CD8-positive, alpha-beta memory T cell (primary cell): ENCODE measurements at places on chromosomes 7 and 10.

- no peak for DNase-seq
These were observed 2.3 kb downstream of the ERLIN1 start for GRCh38 chr10:100183481-100183880.

DNA sequence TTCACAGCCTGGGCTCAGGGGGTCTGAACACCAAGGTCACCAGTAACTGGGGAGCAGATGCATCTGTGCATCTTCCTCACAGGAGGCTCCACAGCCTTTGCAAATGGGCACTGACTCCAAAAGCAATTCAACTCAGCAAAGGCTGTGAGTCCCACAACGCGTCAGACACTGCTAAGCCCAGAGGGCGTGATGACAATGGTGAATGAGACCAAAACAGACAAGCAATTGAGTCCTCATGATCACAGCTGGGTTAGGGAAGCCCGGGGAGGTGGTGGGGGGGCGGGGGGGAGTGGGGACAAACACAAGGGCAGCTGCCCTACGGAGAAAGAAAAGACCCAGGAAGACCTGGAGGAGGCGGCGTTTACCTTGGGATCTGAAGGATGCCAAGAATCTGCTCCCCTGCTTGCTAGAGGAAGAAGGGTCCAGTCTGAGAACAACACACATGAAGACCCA lies 61.6 kb upstream of the RNF32 start:
- DNase-seq: no peak

DNA sequence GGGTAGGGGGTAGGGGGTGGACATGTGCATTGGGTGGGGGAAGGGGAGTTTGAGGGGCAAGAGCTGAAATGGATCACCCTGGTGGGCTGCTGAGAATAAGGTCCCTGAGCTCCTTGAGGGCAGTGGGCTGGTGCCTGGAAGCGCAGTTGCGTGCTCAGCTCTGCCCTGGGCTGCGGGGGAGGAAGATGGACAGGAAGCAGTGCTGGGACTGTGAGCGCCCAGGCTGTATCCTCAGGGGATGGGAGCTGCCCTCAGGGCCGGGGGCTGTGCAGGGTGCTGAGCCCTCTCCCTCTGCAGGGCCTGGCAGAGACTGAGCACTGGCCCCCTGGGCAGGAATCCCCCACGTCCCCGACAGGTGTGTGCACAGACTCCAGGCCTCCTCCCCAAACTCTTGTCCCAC lies 24.4 kb upstream of the ZNF467 start:
- DNase-seq: no peak

DNA sequence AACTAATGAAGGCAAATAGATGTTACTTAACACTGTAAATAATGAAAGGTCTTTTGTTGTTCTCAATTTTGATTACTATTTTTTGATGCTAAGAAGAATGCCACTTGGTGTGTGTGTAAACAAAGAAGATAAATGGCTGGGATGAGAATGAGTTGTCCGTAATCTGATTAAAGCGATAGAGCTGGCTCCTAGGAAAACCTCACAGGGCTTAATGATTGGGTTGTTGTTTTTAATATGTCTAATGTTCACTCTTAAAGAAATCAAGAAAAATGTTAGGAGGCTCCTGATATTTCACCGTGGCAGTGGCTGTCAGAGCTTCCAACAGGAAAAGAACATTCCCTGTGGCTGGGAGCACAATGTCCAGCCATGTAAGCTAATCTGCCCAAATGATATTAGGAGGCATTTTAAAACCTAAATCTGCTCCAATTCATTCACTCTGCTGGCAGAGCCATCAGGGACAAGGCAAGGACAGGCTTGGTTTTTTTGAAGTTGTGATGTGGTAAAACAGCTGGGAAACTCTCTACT lies 243.9 kb downstream of the SNX10 start:
- no peak for DNase-seq

DNA sequence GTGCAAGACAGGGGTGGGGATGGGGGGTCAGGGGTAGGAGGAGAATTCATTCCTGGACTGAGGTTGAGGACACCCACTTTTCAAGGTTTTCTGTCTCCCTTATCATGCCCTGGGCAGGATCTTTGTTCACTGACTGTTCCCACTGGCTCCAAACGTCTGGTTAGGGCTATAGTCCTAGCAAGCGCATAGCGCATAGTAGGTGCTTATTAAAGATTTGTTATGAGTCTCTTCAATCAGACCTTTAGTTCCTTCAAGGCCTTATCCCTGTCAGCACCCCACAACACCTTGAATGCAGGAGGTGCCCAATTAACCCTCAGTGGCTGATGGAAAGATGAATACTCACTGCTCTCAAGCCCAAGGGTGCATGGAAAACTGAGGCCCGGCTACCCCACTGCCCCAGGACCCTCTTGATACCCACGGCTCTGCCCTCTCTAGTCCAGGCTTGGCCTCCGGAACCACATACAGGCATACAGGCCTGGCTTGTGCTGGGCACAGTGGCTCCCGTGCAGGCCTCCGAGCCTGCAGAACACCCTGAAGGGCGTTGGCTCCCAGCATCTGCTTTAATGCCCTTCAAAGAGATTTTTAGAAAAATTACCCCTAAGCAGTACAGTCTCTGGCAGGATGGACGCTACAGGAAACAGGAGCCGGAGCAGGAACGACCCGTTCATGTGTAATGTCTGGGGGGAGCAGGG lies 177.7 kb downstream of the SH3PXD2A start:
- no peak for DNase-seq

DNA sequence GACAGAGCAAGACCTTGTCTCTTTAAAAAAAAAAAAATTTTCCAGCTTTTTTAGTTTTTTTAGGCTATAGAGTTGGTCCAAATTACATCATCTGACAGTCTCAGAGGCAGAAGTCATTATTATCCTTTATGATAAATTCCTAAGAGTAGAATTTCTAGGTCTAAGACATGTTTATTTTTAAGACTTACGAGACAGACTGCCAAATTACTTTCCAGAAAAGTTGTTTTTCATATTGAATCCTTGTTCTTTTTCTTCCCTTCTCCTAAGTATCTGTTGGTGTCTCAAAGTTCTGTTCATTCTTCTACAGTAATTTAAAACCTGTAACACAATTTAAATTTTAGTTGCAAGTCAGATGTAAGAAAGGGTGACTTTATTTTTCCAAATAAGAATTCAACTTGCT lies 421.4 kb downstream of the GALNT17 start:
- DNase-seq: no peak

GRCh38 chr10:53153831-53154230 lies 381.2 kb upstream of the MBL2 start:
- DNase-seq: no peak

DNA sequence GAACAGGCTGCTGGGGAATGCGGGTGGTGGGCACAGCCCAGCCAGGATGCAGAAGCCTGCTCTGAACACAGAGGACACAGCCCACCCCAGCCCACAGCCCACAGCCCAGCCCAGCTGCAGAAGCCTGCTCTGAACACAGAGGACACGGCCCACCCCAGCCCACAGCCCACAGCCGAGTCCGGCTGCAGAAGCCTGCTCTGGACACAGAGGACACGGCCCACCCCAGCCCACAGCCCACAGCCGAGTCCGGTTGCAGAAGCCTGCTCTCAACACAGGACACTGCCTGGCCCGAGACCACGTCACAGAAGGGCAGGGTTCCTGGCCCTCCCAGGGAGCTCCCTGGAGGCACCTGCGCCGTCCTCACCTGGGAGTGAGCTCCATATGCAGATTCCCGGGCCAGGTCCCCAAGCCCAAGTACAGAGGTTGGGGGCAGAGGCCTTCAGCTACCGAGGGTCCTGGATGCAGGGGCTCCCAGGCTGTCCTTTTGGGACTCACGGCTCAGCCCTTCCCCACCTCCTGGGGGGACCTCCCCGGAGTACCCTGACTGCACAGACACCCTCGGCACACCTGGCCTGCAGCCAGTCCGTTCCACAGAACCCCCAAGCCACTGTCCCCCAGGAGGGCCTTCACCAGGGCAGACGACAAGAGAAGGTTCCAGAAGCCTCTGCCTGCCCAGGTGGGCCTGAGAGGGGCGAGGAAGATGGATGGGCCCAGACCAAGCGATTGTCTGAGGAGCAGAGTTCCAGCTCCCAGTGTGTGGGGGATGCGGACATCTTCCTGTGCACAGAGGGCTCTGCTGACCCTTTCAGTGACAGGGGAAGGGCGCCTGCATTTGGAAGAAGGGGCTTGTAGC lies 23.7 kb upstream of the FOXL3 start:
- DNase-seq: no peak

DNA sequence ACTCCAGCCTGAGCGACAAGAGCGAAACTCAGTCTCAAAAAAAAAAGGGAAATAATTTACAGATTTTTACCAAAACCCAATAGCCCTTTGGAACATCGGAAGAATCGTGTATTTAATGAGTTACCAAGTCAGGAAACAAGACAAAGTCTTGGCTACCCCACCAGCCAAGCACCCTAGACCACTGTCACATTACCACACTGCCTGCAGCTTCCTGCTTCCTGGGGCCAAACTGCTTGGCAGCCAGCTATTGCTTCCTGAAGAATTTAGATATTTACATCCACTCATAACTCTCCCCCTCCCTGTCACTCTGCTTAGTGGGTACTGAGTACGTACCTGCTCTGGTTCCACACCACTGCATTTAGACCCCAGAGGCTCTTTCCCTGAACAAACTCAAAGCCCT lies 14.1 kb upstream of the TNPO3 start:
- no peak for DNase-seq

- no peak for DNase-seq
These were observed 350 bp upstream of the ZNF37A start for GRCh38 chr10:38093816-38094157.

DNA sequence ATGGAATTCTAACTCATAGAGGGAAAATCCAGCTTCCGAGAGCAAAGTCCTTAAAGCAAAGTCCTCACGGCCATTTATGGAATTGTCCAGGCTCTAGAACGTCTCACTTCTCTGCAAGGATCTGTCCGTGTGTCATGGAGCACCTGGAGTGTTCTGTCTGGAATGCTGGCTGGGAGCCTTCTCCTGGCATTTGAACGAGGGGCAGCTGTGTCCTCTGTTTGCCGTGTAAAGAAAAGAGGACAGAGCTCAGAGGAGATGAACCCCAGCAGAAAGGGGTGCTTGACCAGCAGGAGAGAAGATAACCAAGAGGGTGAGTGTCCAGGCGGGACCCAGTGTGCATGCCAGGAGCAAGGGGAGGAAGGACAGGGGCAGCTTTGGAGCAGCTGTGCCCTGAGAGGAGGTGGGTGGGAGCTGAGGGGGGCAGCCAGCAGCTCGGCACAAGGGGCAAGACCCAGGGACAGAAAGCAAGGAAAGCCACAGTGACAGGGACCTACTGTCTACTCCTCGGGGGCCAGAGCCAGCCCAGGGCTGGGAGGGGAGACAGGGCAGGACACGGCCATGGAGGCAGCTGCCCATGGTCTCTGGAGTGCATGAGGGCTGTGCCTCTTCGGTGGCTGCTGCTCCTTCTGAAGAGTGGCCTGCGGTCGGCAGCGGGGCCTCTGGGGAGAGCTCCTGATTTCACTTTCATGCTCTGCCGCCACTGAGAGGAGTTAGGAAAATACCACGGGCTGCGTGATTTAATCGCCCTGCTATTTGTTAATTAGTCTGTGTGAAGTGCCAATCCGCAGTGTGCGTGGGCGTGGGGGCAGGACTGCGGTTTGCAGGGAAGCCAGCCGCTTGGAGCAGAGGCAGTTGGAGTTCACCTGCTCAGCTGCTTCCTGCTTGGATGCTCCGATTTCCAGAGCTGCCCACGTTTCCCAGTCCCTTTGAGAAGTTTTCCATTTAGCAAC lies 149.3 kb upstream of the SHH start:
- no peak for DNase-seq

DNA sequence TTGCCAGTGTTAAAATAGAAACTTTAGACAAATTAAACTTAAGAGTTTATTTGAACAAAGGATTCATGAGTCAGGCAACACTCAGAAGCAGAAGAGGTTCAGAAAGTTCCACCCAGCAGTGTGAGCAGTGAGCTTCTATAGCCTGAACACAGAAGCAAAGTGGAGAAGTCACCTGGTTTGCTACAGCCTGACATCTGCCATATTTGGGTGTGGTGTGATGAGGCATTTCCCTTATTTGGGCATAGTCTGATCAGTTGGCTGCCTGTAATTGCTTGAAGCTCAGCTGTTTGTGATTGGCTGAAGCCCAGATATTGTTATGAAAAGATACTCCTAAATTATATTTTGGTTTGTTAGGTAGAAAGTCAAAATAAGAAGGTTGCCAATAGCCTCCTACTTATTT lies 39.1 kb downstream of the VWC2 start:
- DNase-seq: no peak

GRCh38 chr7:8436965-8437364 lies 3.6 kb downstream of the NXPH1 start:
- no peak for DNase-seq

- DNase-seq: no peak
These were observed 155.1 kb downstream of the LSM5 start for GRCh38 chr7:32335107-32335506.

GRCh38 chr10:5147255-5147980 lies 37.5 kb downstream of the AKR1C8 start:
- DNase-seq: no peak

DNA sequence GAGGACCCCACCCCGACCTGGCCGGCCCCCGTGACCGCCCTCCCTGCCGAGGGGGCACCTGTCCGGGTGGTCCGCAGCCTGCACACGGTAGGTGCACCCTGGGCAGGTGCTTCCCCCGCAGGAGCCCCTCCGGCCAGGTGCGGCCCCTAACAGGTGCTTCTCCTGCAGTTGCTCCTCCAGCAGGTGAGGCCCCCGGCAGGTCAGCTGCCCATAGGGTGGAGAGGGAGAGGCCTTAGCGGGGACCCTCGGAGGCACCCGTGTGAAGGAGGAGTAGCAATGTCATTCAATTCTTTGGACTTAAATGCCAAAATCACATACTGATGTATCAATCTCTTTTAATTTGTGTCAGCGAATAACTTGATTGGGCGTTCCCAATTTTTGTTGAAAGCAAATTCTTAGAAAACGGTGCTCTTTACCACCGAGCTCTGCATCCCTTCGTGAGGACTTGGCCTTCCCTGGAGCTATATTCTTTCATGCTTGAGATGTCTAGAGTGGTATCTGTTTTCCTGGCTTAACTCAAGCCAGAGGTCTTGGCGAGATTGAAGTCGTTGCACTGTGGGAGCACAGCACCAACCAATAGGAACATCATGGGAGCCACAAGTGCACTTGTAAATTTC lies 738 bp upstream of the NCAPG2 start:
- no peak for DNase-seq

GRCh38 chr10:67575532-67575931 lies 120.5 kb downstream of the CTNNA3 start:
- DNase-seq: no peak

GRCh38 chr7:36765605-36766004 lies 41.3 kb upstream of the AOAH start:
- no peak for DNase-seq

DNA sequence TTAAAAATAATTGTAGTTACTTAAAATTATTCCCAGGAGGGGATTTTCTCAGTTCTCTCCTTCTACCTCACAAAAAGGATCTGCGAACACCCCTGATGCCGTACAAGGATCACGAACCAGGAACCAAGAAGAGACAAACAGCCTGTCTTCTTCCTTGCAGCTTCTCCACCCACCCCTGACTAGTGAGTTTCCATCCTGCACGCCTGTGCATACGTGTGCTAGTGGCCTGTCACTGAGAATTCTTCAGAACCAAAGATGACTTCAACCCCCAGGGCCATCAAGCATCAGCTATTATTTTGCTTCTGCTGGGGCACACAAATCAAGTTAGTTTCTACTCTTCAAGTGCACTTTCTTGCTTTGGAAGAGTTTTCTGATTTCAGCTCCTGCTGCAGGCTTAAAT lies 175.5 kb upstream of the KLF6 start:
- no peak for DNase-seq

- no peak for DNase-seq
These were observed 1.6 kb downstream of the ZNF746 start for GRCh38 chr7:149495785-149496641.

GRCh38 chr10:117541909-117542705 lies 439 bp upstream of the EMX2 start:
- DNase-seq: no peak

GRCh38 chr10:10959666-10960065 lies 58.0 kb upstream of the CELF2 start:
- no peak for DNase-seq

GRCh38 chr10:124539935-124540641 lies 78.5 kb downstream of the LHPP start:
- peak; percentile 60 for DNase-seq
